ENCODE measurements at places on chromosomes 4 and X.

DNA sequence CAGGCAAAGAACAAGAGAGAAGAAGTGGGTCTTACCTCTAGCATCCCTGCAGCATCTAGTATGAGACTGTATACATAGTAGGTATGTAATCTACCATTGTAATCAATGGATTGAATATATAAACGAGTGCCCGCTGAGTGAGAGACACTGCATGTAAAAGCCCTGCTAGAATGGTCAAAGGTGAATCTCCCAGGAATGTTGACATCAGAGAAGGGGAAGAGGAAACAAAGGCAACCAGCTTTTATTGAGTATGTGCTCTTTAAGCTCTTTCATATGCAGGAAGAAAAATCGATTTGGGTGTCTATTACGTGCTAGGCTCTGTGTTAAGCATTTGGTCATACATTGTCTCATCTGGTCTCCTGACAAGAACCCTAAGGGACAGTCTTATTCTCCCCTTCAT lies 91.9 kb upstream of the KLHL13 start:
- no peak for DNase-seq

- no peak for DNase-seq
These were observed 32.9 kb upstream of the XK start for GRCh38 chrX:37652589-37653231.

GRCh38 chr4:73099143-73099542 lies 29.6 kb upstream of the COX18 start:
- DNase-seq, result no peak

DNA sequence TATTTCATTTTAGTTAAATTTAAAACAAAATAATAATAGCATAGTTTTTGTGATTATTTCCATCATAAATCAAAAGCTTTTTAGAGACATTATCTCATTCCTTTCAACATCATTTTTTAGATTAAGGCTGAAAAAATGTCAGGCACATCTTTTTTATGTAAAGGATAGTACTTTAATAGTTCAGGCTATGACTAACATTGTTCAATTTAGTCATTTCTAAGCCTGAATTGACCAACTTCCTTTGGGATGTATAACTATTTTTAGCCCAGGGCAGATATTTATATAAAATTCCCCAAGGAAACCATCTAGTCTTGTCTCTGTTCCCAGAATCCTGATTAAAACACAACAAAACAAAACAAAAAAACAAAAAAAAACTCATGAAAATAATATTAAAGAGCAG lies 145.6 kb upstream of the PCDH18 start:
- DNase-seq, result no peak

- no peak for DNase-seq
These were observed 29.5 kb downstream of the NIPAL1 start for GRCh38 chr4:48046059-48046458.

GRCh38 chrX:126799059-126799458 lies 20.5 kb upstream of the PRR32 start:
- DNase-seq, result no peak
